Esophagus squamous epithelium (tissue), 5 donors: ENCODE measurements at places on chromosomes 4 and X. TPM values are rescaled to one million over a fixed set of nuclear protein-coding genes. Genes with fewer than 3 reads are reported as not detected.

Gene ARX
- total RNA-seq: not detected

Gene PLP1
- 0.88 TPM for total RNA-seq

Gene MAOB
- 2.3 TPM for total RNA-seq

Gene SMIM10L2A
- 0.64 TPM for total RNA-seq

Gene CXCL1
- total RNA-seq: 152 TPM

Gene FAM9B
- not detected for total RNA-seq

Gene DIPK2B
- 7.1 TPM for total RNA-seq

Gene BEND4
- under 0.01 TPM for total RNA-seq

Gene NDP
- not detected for total RNA-seq

Gene HMGN5
- total RNA-seq: 3.0 TPM

Gene KIT
- 0.61 TPM for total RNA-seq

Gene FSTL5
- total RNA-seq: not detected

DNA sequence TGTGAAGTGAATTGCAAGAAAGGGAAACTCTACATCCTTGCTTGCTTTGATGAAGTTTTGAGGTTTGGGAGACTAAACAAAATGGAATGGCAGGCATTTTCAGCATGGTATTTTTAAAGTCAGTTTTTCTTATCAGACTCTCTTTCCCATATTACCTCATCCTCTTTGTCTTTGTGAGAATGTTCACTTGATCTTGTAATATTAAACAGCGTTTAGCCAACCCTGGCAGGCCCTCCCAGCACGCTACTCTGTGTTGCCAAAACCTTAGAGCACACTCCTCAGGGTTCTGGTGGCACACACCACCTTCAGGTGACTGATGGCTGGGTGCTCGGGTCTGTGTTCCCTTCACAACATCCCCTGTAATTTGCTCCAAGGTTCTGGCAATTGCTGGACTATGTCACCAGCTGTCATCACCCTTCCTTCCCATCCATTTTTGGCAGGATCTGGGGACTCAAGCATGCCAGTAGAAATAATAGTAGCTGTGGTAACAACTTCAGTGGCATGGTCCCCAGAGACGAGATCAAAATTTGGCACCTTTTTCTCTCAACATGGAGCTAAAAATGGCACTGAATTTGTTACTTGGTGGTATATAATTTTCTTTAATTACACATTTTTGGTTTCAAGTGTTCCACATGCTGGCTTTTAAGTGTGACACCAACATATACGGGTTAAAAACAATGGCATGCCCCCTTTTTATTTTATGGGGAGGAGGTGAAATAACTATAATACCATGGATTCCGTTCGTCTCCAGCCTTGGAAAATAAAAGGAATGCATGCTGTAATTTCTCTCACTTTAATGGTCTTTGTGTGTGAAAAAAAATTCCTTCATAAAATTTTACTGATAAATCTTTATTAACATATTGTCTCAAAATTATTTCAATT, 273.1 kb downstream of the DCTD start:
- no peak for DNase-seq

GRCh38 chr4:118180776-118181175, 146.5 kb downstream of the NDST3 start:
- DNase-seq: no peak

GRCh38 chr4:169106696-169107229, 96.7 kb upstream of the CBR4 start:
- no peak for DNase-seq

- DNase-seq: no peak
Observed at GRCh38 chrX:143683486-143683885, 37.1 kb downstream of the SPANXN2 start.

GRCh38 chrX:8607326-8607725, 124.6 kb downstream of the ANOS1 start:
- DNase-seq: no peak

- DNase-seq: no peak
Observed at GRCh38 chr4:47711646-47712045, 126.2 kb downstream of the CORIN start.

GRCh38 chrX:20729416-20729815, 462.7 kb upstream of the RPS6KA3 start:
- DNase-seq: no peak

DNA sequence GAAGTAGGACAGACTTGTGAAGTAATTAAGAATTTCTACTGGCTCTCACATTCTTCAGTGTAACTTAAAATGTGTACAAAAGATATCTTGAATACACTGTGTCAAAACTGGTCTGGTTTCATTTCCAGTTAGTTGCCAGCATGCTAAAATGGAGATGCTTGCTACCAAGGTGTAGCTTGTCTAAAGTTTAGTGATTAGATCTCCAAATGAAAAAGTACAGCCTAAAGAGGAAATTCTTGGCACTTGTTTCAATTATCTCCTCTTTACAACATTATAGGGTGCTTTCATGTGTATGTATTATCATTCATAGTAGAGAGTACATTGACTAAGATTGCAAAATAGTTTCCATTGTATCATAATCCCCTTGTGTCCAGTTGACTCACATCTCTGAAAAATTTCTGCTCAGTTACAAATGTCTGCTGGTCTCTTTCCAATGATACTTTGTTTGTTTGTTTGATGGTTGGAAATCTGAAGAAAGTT, 97.3 kb upstream of the SPRY1 start:
- no peak for DNase-seq

GRCh38 chrX:55709735-55710134, 7.8 kb upstream of the RRAGB start:
- no peak for DNase-seq

GRCh38 chr4:138063581-138063980, 178.6 kb downstream of the SLC7A11 start:
- no peak for DNase-seq

DNA sequence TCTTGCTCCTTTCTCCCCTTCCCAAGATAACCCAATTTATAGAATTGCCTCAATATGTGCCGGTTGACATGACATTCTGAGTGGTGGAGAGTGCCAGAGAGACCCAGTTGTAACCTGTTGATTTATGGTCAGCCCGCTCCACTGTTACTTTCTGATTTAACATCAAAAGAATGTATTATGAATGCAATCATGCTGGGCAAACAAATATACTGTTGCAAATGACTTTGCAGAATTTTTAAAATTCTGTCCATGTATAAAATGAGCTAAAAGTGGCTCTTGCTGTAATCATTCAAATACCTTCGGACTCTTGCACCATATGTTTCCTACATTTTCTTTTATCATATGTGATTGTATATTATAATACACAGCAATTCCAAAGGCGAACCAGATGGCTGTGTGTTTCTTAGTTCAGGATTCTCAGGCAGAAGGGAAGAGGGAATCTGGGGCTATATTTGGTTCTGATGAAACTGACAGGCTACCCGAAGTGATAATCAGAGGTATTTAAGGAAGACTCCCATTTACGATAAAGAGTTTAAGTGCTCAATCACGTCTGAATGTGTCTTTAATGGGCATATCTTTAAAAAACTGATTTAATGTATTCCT, 131.7 kb downstream of the CLCN4 start:
- no peak for DNase-seq

DNA sequence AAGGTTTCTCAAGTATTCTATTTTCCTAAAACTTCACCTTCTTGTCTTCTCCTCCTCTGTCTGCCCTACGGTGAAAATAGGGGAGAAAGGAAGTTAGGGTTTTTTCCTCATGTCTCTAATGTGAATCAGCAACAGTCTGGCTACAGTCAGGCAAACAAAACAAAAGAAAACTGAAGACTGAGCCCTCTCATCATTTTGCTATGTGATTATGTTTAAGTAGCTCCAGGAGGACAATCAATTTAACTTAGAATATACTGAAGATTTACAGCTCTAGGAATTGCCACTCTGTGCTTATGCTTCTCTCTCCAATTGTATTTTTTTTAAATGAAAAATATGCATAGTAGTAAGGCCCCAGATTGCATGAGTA, 316.2 kb downstream of the GPAT3 start:
- no peak for DNase-seq

DNA sequence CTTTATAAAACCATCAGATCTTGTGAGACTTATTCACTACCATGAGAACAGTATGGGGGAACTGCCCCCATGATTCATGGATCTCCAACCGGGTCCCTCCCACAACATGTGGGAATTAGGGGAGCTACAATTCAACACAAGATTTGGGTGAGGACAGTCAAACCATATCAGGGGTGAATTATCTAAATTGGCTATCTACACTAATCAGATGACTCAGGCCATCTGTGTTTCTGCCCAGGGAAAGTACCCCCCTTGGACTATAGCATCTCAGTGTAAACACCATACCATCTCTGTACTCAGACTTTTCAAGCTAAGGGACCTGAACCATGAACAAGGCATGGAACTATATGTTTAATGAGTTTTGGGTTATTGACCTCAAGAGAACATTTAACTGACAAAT, 76.8 kb downstream of the LNX1 start:
- DNase-seq: no peak

DNA sequence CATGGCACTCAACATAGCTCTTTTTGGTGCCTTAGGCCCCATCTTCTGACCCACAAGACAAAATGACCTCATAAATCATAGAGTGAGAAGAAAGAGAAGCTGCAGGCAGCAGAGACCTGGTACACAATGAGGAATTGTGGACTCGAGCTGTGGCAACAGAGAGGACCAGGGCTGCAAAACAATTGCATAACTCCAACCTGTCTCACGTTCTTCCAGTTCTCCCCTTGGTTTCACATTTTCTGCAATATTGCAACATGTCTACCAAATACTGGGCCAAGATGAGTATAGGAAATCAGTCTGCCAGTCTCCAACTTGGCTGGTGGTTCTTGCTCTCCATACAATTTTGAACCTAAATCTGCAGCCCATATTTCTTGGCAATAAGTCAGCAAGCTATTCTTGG, 105.3 kb downstream of the KDR start:
- DNase-seq: no peak

GRCh38 chrX:63426519-63426918, 75.4 kb upstream of the SPIN4 start:
- no peak for DNase-seq

- no peak for DNase-seq
Observed at GRCh38 chrX:74422576-74423288, 1.4 kb downstream of the SLC16A2 start.
